Activated CD4-positive, alpha-beta T cell treated with anti-CD3 and anti-CD28 coated beads, Interleukin-2, amount 50 U/mL, for 16 hours (primary cell): ENCODE measurements at places on chromosomes 3 and 15.
A peak's percentile ranks its signal among the peaks of the same experiment; 100 is the strongest.

DNA sequence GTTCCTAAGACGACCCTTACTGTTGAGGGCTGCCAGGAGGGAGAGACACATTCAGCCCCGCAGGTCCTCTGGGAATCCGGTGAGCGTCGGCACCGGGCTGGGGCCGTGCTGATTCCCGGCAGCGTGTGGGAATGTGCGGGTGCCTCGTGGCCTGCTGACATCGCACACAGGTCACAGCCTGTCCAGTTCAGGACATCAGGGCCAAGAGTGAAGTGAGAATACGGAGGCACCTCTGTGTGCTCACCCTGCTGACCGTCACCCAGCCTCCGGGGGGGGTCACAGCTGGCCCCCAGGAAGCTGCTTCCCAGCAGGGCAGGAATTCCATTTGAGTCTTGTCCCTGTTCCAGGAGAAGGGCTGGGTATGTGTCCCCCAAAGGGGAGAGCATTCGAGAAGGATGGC is 53.6 kb downstream of the PGPEP1L start:
- DNase-seq = no peak

- no peak for DNase-seq
Measured at GRCh38 chr3:70400194-70400593, 87.8 kb upstream of the MDFIC2 start.

- no peak for DNase-seq
Measured at GRCh38 chr3:71936681-71937080, 151.7 kb upstream of the PROK2 start.

GRCh38 chr3:134065252-134066157 is 35.8 kb upstream of the SLCO2A1 start:
- no peak for DNase-seq

DNA sequence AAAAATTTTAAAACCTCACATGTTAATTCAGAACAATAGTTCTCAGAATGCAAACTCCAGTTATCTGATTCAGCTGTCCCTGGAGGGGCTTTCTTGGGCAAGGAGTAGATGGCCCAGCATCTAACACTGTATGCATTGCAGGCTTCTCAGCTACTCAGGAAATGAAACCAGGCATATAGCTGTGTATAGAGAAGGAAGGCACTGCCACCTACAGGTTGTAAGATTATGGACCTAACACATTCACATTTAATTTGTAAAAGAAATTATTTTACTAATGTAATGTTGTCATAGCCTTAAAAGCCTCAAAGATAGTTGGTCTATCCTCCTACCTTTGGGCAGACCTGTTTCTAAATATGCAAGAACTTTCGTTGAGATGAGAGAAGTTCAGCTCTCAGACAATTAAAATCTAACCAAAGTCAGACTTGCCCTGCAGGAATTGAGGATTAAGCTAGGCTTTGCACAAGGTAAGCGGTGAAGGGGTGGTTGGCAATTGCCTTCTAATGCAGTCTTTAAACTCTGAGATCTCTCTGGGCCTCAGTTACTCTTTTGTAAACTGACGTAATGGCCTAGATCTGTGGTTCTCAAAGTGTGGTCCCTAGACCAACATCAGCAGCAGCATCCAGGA is 132.8 kb upstream of the SLC24A5 start:
- peak; percentile 51 for DNase-seq

GRCh38 chr15:69340243-69340900 is 41.7 kb downstream of the PAQR5 start:
- DNase-seq = no peak

DNA sequence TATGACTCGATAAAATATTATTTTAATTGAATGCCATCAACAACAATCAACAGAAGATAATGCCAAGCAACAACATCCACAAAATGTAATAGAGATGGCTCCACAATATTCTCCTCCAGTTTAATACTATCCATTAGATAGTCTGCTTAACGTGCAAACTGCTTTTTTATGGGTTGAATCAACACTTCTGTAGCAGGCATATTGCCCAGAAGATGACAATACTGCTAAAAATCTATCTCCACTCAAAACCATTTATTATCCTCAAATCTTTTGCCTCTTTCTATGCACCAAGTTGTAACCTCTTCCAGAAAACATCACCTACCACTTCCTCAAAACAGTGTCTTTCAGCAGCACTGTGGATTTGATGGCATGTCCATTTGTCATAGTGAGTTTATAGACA is 295.7 kb upstream of the LMCD1 start:
- DNase-seq = no peak

GRCh38 chr3:105523501-105523900 is 156.8 kb downstream of the ALCAM start:
- DNase-seq = no peak

- DNase-seq = no peak
Measured at GRCh38 chr3:10361375-10361774, 40.5 kb upstream of the SEC13 start.

DNA sequence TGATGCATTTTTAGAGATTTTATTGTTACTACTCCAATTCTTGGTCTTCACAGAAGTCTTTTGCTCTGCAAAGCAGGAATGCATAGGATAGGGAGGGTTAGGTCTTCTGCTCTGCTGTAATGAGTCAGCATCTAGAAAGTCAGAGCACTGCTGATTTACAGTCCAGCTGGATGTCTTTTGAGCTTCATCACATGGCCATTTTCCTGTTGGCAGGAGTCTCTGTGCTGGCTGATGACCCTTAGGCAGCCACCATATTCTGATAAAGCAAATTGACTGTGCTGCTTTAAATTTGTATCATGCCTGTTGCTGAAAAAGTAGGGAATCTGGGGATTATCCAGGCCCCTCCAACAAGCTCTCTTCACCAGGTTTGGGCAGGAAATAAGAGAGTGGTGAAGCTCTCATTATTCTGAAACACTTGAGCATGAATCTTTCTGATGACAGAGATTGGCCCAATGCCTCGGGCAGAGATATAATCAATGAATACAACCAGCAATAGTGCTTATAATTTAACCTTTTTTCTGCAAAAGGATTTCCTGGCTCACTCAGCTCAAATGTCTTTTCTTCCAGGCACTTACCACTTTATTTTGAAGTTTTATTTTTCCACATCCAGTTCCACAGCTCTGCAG is 9.7 kb upstream of the CRBN start:
- DNase-seq = no peak

DNA sequence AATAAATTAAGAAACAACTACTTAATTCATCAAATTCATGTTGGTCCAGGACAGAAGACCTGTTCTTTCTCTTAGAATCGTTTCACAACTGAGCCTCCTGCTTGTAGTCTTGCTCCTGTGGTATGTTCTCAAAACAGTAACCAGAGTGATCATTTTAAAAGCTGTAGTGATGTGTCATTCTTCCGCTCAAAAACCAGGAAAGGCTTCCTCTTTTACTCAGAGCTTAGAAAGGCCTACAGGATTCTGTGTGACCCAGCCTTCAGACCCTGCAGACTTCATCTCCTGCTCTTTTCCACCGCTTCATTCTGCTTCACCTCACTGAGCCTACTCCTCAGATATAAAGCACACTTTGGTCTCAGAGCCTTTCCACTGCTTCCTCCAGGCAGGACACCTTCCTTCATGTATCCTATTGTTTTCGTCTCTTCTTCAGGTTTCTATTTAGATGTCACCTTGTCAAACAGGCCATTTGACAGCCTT is 22.7 kb downstream of the ST6GAL1 start:
- DNase-seq = peak; percentile 88

- DNase-seq = no peak
Measured at GRCh38 chr3:159765030-159765859, 223.4 kb upstream of the IL12A start.

DNA sequence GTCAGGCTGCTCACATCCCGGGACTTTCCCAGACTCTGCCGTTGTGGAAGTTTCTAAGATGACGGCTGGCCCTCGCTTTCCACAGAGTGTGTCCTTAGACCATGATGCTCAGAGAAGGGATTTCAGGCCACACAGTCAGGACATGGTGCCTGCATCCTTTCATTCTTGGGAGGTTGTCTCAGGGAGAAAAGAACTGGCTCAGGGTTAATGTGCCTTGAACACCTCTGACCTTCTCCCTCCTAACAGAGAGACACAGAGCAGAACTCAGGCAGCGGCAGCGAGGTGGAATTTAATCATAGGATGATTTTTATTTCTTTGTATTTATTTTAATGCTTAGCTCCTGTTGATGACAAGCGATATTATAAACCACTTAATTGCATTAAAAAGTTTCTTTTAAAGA is 96.9 kb upstream of the ATP2B2 start:
- DNase-seq = no peak

DNA sequence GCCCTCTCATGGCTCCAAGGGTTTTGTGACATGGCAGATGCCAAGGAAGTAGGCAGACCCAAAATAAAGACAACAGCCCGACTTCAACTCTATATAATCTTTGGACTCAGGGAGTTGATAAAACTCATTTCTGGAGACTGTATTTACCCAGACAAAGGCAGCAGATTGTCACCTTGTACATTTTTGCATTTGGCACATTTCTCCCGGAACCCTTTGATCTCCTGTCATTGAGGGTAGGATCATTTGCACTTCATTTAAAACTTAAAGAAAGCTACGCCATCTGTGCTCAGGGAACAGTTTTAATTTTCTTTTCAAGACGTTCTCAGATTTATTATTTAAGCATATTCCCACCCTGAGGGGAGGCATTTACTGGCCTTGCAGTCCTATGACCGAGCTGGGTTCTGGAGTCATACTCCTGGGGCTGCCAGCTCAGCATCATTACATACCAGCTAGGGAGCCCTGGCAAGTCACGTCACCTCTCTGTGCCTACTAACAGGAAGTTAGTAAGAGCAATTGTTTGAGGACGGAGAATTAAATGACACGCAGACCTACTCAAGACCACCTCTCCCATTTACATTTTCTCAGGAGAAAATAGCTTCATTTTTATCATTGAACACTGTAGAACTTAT is 5.9 kb downstream of the CDCP1 start:
- DNase-seq = no peak

GRCh38 chr15:70758790-70759462 is 4.4 kb downstream of the UACA start:
- no peak for DNase-seq

- DNase-seq = no peak
Measured at GRCh38 chr15:39720621-39721611, 61.7 kb downstream of the FSIP1 start.

DNA sequence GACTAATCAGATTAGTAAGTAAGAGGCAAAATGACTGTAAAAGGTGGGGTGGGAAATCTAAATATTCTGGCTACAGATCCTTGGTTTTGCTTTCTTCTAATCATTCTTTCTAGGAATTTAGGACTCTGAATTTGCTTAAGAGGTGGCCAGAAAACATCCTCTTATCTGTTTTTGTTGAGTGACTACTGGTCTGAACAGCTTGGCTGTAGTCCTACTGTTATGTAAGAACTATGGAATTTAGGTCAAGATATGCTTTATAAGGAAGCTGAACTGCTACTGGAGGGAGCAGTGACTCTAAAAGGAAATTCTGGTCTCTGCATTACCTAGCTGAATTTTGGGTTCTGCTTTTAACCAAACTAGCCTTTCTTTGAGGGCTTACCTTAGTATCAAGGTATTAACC is 33.5 kb upstream of the CSPG5 start:
- DNase-seq = no peak

DNA sequence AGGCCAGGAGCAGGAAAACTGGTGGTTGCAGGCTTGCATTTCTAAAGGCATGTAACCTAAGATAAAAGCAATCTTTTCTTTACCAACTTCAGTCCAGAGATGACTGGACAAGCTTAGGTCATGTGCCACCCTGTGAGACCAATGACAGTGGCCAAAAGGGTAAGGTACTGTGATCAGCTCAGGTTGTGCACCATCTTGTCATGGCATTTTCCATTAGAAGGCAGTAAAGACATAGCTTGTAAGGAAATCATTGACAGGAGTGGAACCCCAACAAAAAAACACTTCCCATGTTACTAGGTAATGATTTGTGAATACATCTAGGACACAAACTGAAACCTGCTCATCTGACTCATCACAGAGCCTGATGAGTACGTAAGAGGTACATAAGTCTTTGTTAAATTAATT is 35.2 kb downstream of the SSR3 start:
- DNase-seq = peak; percentile 63

DNA sequence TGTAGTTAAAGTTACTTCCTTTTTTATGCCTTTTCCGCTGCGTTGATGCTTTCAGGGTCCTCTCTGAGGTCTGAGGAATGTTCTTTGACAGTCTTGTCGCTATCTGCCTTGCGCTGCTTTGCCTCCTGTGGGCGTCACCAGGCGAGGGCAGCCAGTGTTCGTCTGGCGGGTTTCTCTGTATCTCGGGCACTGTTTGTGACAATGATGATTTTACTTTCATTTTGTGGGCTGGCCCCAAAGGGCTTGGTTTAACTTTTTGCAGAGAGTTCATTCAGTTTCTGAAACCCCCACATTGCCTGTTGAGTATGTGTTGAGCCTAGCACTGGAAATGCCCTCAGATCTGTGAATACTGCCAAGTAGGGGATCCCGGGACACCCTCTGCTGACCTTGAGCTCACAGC is 24.6 kb upstream of the SACM1L start:
- peak; percentile 76 for DNase-seq

DNA sequence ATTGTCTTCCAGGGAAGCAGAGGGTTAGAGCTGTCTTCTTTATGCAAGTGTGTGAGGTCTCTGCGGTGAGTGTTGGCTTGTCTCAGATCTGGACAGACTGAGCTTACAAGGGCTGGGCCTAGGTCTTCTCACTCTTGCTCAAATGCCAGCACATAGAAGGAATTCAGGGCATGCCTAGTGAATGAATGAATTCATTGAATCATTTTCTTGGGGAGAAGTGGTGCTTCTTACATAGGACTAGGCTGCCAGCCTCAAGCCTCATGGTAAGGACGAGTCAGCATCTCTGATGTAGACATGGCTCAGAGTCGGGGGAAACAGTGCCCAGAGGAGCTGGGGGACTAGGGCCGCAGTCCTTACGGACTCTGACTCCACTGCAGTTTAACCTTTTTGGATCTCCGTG is 17.2 kb downstream of the MKRN2 start:
- DNase-seq = no peak

DNA sequence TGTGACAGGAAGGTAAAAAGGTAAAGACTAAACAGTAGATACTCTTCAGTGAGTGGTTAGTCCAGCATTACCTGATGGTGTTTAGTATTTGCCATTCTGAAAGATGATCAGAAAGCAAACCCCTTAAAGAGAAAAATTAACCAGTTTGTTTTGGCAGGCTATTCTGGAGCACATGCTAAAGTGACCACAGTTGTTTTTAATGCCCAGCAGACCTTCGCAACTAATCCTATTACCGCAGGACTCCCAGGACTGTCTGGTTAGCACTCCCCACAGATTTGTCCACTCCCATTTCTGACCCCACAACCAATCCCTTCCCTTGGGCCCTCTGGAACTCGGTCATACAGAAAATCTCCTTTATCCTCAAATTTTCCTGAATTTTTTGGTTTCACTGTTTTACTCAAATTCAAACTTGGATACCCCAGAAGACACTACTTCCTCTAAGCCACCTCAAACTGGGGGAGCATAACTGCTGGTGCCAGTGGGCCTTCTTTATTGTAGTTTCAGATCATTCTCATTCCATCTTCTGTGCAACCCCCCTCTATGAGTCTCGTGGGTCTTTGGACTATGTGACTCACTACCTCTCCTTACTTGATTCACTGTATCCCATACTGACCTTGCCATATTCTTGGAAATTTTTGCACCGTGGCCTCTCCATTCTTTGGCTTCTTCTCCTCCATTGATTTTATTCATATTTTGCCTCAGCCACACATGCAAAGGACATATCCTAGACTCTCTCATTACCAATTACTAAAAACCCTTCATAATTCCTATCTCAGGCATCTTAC is 104.4 kb downstream of the RBMS3 start:
- DNase-seq = no peak

GRCh38 chr3:5822843-5823242 is 635.3 kb downstream of the EDEM1 start:
- no peak for DNase-seq
